ENCODE measurements at places on chromosomes 2 and 18. TPM values are rescaled to one million over a fixed set of nuclear protein-coding genes. Genes with fewer than 3 reads are reported as not detected.

Gene EMILIN2
- total RNA-seq = 1.3 TPM

Gene FBXO41
- total RNA-seq = 0.25 TPM

GRCh38 chr18:9712611-9713010 lies 4.5 kb downstream of the RAB31 start:
- DNase-seq = no peak

DNA sequence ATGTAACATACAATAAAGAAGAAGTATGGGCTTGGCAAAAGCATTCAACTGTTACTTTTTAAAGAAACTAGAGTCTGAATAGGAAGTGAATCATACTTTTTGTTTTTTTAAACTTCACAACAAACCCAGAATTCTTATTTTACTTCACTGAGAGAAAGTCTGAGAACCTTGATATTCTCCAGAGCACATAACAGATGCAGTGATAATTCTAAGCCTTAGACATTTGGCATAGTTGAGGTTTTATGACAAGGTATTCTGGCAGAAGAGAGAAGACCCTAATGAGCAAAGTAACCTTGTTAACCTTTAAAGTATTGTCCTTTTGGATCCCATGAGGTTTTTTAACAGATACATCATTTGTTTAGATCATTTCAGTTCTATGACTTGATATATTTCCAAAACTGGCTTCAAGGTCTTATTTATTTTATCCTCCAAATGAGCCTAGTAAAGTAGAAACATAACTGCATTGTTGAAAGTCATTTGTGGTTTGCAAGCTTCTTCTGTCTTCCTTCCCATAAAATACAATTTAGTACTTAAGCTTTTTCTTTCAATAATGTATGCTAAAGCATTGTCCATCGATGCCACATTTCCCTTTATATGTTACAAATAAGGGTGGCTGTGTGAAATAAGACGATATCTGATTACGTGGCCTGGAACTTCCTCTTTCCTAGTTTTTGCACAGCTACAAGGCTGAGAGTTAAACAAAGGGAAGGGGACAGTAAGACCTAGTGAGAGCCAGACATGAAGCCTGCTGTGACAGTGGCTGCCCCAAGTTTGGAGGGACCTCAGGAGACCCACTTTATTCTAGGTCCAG lies 86.1 kb upstream of the ITPRID2 start:
- no peak for DNase-seq

DNA sequence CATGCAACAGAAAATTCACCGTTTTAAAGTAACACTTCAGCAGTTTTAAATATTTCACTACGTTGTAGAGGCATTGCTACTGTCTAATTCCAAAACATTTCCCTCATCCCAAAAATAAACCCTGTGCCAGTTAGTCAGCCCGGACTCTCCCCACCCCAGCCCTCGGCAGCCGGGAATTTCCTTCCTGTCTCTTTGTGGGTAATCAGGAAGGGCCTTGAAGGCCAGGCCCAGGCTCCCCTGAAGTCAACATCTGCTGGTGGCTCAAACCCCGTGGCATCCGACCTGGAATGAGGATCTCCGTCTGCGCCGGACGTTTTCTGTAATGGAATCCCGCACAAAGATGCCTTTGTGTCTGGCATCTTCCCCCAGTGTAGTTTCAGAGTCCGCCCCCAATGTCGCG lies 219.6 kb downstream of the SNTG2 start:
- no peak for DNase-seq

DNA sequence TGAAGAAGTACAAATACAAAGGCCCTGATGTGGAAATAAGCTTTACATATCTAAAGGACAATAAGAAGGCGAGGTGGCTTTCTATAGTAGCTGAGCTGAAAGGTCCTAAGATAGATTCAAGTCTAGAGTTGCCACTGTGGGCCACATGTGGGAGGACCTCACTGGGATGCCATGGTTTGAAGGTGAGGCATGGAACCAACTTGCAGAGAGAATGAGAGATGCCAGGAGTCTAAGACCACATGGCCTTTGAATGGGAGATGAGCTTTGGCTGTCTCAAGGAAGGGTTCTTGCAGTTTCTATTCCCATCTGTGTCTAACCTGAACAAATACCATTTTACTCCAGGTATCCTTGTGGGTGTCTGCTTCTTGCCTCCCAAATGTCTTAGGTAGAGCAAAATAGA lies 53.6 kb downstream of the HNMT start:
- DNase-seq = no peak

GRCh38 chr2:3280683-3281520 lies 96.7 kb downstream of the EIPR1 start:
- no peak for DNase-seq

DNA sequence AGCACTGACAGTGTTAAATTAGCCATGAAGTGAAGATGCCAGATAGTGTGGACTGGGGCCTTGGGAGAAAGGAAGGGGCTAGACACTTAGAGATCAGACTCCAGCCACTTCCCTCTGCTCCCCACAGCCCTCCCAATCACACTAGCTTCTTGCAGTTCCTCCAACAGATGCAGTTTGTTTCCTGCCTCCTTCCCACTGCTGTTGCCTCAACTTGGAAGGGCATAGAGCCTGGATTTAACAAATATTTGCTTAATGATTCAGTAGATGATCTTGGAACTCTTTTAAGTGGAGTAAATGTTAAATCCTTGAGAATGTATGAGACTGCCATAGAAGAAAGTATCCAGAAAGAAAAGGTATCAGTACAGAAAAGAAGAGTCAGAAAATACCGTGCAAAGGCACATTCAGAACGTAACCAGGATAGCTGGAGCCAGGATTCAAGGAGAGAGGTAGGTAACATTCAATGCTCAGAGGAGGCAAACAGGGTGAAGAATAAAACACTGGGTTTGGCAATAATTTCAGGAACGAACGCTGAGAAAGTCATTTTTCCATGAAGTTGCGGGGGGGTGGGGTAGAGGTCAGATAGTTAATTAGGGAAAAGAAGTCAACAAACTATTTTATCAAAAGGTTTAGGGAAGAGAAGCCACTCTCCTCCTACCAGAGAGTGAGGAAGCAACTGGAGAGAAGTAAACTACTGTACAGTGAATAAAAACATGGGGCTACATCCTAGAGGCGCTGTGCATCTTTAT lies 1.3 kb upstream of the BZW1 start:
- peak; percentile 70 for DNase-seq

Data from dermis microvascular lymphatic vessel endothelial cell (primary cell).